Uterine smooth muscle cell (primary cell): ENCODE measurements at places on chromosomes 5 and 9. TPM values are rescaled to one million over a fixed set of nuclear protein-coding genes. Genes with fewer than 3 reads are reported as not detected.

CCDC152 gene
- total RNA-seq = 0.50 and 1.2 TPM in 2 replicates

TLR4 gene
- total RNA-seq = 2.5 and 5.9 TPM in 2 replicates

NUTM2G gene
- not detected in 2 replicates for total RNA-seq

SLC27A4 gene
- total RNA-seq = 14.2 and 16.5 TPM in 2 replicates

HARS1 gene
- 70.7 and 107 TPM in 2 replicates for total RNA-seq

C9orf153 gene
- total RNA-seq = 0.25 TPM in 1 of 2 replicates, not detected in the other

CRHBP gene
- total RNA-seq = 0.25 TPM in 1 of 2 replicates, not detected in the other

SLC22A4 gene
- total RNA-seq = 1.1 and 3.0 TPM in 2 replicates

C5orf34 gene
- 4.4 and 11.5 TPM in 2 replicates for total RNA-seq

FOXD4L3 gene
- not detected in 2 replicates for total RNA-seq

MED7 gene
- total RNA-seq = 10.6 TPM in 2 replicates

SLCO6A1 gene
- not detected in 2 replicates for total RNA-seq

MYOT gene
- not detected in 2 replicates for total RNA-seq

PCA3 gene
- total RNA-seq = under 0.01 TPM in 2 replicates

ZNF454 gene
- total RNA-seq = 1.7 and 2.6 TPM in 2 replicates

SLC26A2 gene
- total RNA-seq = 16.5 and 18.2 TPM in 2 replicates

MGAT4B gene
- total RNA-seq = 136 and 146 TPM in 2 replicates

PRKACG gene
- total RNA-seq = not detected in 2 replicates

GZMA gene
- not detected in 2 replicates for total RNA-seq

TTC23L gene
- under 0.01 TPM in 1 of 2 replicates, not detected in the other for total RNA-seq

INSL4 gene
- total RNA-seq = not detected in 2 replicates

MYOZ3 gene
- 0.22 TPM in 1 of 2 replicates, not detected in the other for total RNA-seq

TGFBR1 gene
- 46.1 and 70.0 TPM in 2 replicates for total RNA-seq

RASGRF2 gene
- 12.5 and 14.3 TPM in 2 replicates for total RNA-seq

TPPP gene
- total RNA-seq = 0.22 and 0.25 TPM in 2 replicates
